ENCODE measurements at places on chromosomes 3 and 15.

DNA sequence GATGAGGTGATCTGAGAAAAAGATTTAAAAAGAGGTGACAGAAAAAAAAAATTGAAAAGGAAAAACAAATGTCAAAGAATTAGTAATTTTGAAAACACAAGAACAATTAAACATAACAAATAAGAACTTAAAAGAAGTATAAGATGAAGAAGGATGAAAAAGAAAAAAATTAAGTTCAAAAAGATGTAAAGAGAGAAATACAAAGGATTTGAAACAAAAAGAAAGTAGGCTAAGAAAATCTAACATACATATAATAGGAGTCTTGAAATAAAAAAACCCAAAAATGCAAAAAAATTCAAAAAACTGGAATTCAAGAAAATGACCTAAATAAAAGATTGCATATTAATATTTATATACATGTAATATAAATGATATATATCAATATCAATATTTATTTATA lies 949.2 kb downstream of the MCTP2 start:
- no peak for DNase-seq

- no peak for DNase-seq
Measured at GRCh38 chr3:32257641-32258438, 19.4 kb downstream of the CMTM8 start.

DNA sequence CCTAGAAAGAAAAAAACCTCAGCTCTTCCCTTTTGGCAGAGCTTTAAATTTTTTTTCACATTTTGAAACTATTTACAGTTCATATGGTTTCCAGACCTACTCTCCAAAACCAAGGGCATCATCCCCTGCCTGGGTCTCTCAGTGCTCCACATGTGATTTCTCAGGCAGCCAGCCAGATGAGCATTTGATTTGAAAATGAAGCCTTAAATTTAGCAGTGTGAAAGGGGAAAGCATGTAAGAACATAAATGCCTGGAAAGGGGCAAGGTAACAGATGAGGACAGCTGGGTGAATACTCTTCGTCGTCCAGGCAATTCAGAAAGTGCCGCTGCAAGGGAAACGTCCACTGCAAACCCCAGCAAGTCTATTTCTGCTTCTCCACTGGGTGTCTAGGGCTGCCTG lies 94.8 kb downstream of the ATP8B4 start:
- DNase-seq = no peak

- no peak for DNase-seq
Measured at GRCh38 chr3:129483870-129484269, 43.8 kb downstream of the IFT122 start.

- DNase-seq = no peak
Measured at GRCh38 chr15:68910816-68911215, 19.5 kb upstream of the SPESP1 start.

GRCh38 chr3:37864904-37865303 lies 3.2 kb downstream of the CTDSPL start:
- peak; percentile 46 for DNase-seq

- no peak for DNase-seq
Measured at GRCh38 chr15:101013769-101014675, 94.9 kb downstream of the LRRK1 start.

DNA sequence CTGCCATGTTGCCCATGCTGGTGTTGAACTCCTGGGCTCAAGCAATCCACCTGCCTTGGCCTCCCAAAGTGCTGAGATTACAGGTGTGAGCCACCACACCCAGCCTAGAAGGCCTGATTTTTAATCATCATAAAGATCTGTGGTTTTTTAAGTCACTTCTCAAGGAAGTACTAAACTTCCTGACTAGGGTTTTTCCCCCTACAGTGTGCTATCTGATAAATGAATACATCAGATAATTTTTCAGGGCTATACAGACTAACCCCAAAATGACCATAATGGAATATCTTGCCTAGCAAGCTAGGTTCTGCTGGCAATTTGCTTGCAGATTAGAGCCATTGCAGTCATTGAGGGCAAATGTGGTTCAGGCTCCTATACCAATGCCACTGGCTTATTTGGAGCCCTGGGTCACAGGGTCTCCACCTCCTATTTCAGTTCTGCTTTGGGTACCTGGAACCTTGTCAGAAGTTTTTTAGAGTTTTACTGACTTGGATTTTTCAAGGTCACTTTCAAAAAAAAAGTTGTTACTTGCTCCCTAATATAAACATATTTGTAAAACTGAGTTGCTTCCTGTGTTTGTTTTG lies 80.8 kb downstream of the SLC49A4 start:
- DNase-seq = no peak

- no peak for DNase-seq
Measured at GRCh38 chr3:122023335-122023910, 1.4 kb upstream of the ILDR1 start.

GRCh38 chr3:170802164-170803151 lies 67.5 kb downstream of the RPL22L1 start:
- no peak for DNase-seq

DNA sequence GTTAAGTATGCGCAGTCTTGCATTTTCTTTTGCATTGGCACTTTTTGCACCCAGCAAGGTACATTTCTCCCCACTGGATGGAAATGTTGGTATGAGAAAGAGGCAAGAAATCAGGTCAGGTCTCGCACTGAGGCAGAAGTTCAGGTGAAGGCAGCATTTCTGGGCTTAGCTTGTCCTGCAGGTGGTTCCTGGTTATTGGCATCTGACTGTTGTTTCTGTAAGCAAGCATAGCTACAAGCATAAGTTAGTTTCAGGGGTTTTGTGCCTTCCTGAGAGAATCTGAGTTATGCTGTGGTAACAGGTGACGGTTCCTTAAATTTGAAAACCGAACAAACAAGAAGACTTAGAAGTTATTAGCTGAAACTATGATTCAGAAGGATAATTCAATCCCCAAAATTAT lies 139.4 kb upstream of the GRM7 start:
- DNase-seq = no peak

DNA sequence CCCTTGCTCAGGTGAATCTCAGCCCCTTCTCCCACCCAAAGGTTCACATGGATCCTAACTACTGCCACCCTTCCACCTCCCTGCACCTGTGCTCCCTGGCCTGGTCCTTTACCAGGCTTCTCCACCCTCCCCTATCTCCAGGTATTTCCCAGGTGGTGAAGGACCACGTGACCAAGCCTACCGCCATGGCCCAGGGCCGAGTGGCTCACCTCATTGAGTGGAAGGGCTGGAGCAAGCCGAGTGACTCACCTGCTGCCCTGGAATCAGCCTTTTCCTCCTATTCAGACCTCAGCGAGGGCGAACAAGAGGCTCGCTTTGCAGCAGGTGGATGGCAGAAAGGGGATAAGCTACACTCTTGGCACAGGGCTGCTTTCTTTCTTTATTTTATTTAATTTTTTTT lies 4.5 kb downstream of the FAM131A start:
- no peak for DNase-seq

DNA sequence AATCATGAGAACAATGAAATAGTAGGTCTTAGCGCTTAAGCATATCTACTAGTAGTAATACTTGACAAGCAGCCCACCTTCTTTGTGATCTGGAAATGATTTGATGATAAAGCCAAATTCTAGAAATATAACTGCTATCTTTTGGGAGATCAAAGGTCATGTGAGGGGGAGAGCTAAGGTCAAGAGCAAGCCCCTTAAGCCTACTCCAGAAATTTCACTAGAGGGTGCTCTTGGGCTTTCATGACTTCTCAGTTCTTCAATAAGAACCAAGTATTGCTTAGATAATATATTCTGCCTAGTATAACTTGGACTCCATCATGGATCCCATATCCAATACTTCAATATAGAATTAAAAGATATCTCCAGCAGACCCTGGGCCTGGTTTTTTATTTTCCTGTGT lies 319.6 kb downstream of the ZBTB20 start:
- peak; percentile 67 for DNase-seq

DNA sequence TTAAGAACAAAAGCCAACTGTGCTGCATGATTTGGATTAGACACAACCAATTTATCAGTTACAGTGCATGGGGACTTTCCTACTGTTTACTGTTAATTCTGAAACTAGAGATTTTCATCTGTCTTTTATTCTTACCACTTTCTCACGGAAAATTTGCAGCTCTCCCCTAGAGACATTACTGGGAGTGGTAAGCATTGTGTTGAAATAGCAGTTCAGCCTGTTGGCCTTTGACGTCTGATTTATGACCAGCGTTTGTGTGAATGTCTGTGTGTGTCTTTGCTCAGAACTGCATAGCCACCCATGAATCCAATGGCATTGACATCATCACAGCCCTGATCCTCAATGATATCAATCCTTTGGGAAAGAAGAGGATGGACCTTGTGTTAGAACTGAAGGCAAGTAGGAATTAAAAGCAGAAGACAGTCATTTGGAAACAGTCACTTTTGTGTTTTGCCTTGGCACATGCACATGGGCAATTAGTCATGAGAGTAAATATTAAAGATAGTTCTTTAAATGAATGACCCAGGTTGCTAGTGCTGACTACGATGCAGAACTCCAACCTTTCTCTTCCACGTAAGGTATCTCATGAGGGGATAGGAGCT lies 202.2 kb upstream of the BHLHE40 start:
- no peak for DNase-seq

GRCh38 chr15:77010857-77011256 lies 15.9 kb downstream of the PSTPIP1 start:
- peak; percentile 53 for DNase-seq

Data from suppressor macrophage treated with lipopolysaccharide for 1 hour (primary cell).